ENCODE measurements at places on chromosomes 6 and 20. TPM values are rescaled to one million over a fixed set of nuclear protein-coding genes. Genes with fewer than 3 reads are reported as not detected.
A peak's percentile ranks its signal among the peaks of the same experiment; 100 is the strongest.

DNA sequence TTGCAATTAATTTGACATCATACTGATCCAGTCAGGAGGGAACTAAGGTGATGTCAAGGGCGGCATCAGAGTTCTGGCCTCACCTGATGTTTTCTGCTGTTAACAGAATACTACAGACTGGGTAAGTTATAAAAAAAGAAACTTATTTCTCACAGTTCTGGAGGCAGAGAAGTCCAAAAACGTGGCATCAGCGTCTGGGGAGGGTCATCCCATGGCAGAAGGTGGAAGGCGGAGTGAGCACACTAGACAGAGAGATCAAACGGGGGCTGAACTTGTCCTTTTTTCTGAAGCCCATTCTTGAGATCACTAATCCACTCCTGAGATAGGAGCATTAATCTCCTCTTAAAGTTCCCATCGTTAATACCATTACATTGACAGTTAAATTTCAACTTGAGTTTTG, 3.3 kb upstream of the MTCH1 start:
- peaks cover 4% of the 10 kb centered on the region for H3K27me3 ChIP-seq
- H3K27ac ChIP-seq, result no peak overlapping the region
- no peak overlapping the region for H3K4me3 ChIP-seq
- H3K36me3 ChIP-seq, result no peaks in the 10 kb centered on the region
- H3K4me1 ChIP-seq, result peaks cover 15% of the 10 kb centered on the region

- peaks cover 37% of the 10 kb centered on the region for H3K4me1 ChIP-seq
- H3K36me3 ChIP-seq, result peaks cover 3% of the 10 kb centered on the region
- peak overlapping the region; percentile 88 for H3K27ac ChIP-seq
- no peaks in the 10 kb centered on the region for H3K27me3 ChIP-seq
Observed at GRCh38 chr6:157984128-157984527, 2.5 kb downstream of the SYNJ2 start.

GRCh38 chr6:5280920-5281319, 19.6 kb downstream of the FARS2 start:
- no peak overlapping the region for H3K27ac ChIP-seq
- no peak for DNase-seq
- H3K4me1 ChIP-seq, result no peaks in the 10 kb centered on the region

- H3K4me1 ChIP-seq, result peaks cover 8% of the 10 kb centered on the region
- H3K4me3 ChIP-seq, result no peak overlapping the region
- no peak overlapping the region for H3K27ac ChIP-seq
- DNase-seq, result no peak
- H3K36me3 ChIP-seq, result no peaks in the 10 kb centered on the region
- H3K27me3 ChIP-seq, result no peaks in the 10 kb centered on the region
Observed at GRCh38 chr6:35718911-35719381, 17.9 kb upstream of the ARMC12 start.

GRCh38 chr20:25083141-25083772, 1.3 kb upstream of the VSX1 start:
- H3K36me3 ChIP-seq, result no peaks in the 10 kb centered on the region
- no peak overlapping the region for H3K27ac ChIP-seq
- DNase-seq, result no peak
- no peak overlapping the region for H3K4me3 ChIP-seq
- H3K27me3 ChIP-seq, result peaks cover 86% of the 10 kb centered on the region

DNA sequence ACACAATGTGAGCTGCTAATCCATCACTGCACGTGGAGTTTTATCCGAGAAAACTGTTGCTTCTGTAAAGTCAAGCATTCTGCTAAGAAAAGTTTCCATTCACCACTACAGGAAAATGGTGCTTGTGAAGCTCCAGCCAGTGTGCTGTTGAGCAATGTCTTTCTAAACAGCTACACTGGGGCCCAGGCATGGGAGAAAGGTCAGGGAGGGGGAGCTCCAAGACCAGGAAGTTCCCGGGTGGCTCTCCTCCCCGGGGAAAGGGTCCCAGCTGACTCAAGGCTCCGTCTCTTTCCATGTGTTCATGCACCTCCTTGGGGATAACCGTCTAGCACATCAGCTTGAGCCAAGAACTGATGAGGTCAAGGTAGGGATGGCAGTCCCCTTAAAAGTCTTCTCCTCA, 20.5 kb downstream of the RPP40 start:
- DNase-seq, result peak; percentile 19
- H3K4me1 ChIP-seq, result no peaks in the 10 kb centered on the region
- no peaks in the 10 kb centered on the region for H3K36me3 ChIP-seq
- H3K4me3 ChIP-seq, result no peak overlapping the region
- no peak overlapping the region for H3K27ac ChIP-seq

DNA sequence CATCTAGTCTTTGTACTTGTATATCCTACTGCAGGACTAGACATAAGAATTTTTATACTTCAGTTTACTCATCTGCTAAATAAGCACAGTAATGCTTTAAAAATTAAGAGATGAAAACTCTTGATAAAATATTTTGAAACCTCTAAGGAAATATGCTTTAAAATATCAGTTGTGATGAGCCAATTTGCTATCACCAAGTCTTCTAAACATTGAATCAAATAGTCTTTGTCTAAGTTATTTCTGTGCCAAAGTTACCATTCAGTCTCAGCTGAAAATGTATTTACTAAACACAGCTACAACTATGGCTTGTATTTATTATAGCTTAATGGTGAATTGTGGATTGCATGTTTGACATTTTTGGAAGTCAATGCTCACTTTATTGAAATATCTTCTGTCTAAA, 46.2 kb upstream of the RFPL4B start:
- H3K36me3 ChIP-seq, result no peaks in the 10 kb centered on the region
- no peaks in the 10 kb centered on the region for H3K27me3 ChIP-seq
- no peak overlapping the region for H3K27ac ChIP-seq
- H3K4me1 ChIP-seq, result peaks cover 42% of the 10 kb centered on the region
- no peak for DNase-seq

GRCh38 chr6:89184344-89184743, 32.8 kb downstream of the GABRR1 start:
- no peak for DNase-seq
- no peak overlapping the region for H3K27ac ChIP-seq
- H3K4me1 ChIP-seq, result no peaks in the 10 kb centered on the region
- H3K36me3 ChIP-seq, result no peaks in the 10 kb centered on the region

DNA sequence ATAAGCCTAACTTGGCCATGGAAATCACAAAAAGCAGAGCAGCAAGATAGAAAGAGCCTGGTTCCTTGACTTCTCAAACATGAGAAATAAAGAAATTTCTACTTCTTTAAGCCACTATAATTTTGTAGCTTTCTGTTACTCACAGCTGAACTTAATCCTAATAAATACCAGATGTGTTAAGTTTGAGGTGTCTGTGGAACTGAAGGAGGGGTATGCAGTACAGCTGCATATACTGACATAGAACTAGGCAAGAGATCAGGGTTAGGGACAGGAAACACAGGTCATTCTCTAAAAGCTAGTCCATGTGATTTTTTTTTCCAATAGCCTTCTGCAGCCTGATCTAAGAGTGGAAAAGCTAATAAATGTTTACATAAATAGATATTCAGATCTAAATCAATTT, 123.9 kb downstream of the COL12A1 start:
- H3K4me3 ChIP-seq, result no peak overlapping the region
- DNase-seq, result no peak
- H3K27me3 ChIP-seq, result no peaks in the 10 kb centered on the region
- no peak overlapping the region for H3K27ac ChIP-seq
- H3K4me1 ChIP-seq, result no peaks in the 10 kb centered on the region
- H3K36me3 ChIP-seq, result peaks cover 59% of the 10 kb centered on the region

GRCh38 chr20:50915424-50915823, 15.8 kb downstream of the ADNP start:
- H3K4me1 ChIP-seq, result peaks cover 63% of the 10 kb centered on the region
- no peak overlapping the region for H3K4me3 ChIP-seq
- H3K27ac ChIP-seq, result peak overlapping the region; percentile 29
- peaks cover 9% of the 10 kb centered on the region for H3K36me3 ChIP-seq

- H3K27me3 ChIP-seq, result no peaks in the 10 kb centered on the region
- H3K27ac ChIP-seq, result no peak overlapping the region
- no peaks in the 10 kb centered on the region for H3K36me3 ChIP-seq
- H3K4me1 ChIP-seq, result no peaks in the 10 kb centered on the region
- DNase-seq, result no peak
Observed at GRCh38 chr6:15801912-15802311, 139.1 kb upstream of the DTNBP1 start.

DNA sequence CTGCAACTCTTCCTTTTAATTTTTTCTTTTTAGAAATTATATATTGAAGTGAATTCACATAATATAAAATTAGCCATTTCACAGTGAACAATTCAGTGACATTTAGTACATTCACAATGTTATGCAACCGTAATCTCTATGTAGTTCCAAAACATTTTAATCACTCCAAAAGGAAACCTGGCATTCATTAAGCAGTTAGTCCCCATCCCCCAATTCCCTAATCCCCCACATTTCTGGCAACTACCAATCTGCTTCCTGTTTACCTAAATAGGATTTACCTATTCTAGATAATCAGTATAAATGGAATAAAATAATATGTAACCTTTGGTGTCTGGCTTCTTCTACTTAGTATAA, 8.5 kb upstream of the DDX27 start:
- DNase-seq, result no peak
- H3K27ac ChIP-seq, result no peak overlapping the region
- no peak overlapping the region for H3K4me3 ChIP-seq
- H3K4me1 ChIP-seq, result no peaks in the 10 kb centered on the region

DNA sequence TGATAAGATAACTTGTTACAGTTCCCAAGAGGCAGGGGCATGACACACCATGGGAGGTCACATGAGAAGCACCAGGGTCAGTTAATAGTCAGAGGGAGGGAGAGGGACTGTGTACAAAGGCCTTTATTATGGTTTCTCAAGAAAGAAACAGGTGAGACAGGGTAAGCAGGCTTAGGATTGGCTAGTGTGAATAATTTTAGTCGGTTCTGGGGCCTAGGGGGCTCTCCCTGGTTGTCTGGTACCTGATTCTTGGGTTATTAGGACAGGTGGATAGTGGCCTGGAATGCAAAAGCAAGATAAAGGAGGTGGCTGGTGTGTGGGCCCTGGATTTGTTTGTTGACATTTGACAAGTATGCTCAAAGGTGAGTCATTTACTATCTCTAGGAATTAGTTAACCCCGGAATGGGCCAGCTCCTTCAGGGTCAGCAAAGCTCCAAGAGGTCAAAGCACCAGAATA, 49.4 kb upstream of the MCUR1 start:
- H3K27me3 ChIP-seq, result peaks cover 36% of the 10 kb centered on the region
- H3K4me1 ChIP-seq, result no peaks in the 10 kb centered on the region
- H3K4me3 ChIP-seq, result no peak overlapping the region

The PCSK2 gene
- not detected for total RNA-seq

The WFDC10B gene
- not detected for total RNA-seq

The REM1 gene
- total RNA-seq, result not detected

The UBE2C gene
- total RNA-seq, result 2.5 TPM

The SIRPG gene
- total RNA-seq, result not detected

All from osteoblast (primary cell).